ENCODE measurements at places on chromosomes 2 and 18.
A peak's percentile ranks its signal among the peaks of the same experiment; 100 is the strongest.

GRCh38 chr2:11073776-11074175 is 81.5 kb upstream of the SLC66A3 start:
- DNase-seq: no peak

GRCh38 chr18:65587491-65587890 is 163.3 kb upstream of the CDH7 start:
- DNase-seq: no peak

DNA sequence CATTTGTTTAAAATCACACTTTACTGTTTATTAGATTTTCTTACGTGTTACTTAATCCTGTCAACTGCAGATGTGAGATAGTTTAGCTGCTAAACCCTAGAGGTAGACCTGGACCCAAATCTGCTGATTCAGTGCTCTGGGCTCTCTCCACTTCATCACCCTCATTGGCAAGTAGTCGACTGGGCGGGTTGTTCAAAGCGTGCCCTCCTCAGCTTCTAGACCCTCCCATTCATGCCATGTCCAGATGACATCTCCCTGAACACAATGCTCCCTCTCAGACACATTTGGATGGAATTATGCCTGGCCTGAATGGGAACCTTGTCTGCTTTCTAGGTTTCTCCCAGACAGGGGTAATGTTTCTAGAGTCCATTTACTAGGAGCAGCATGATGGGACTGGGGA is 43.7 kb downstream of the RPIA start:
- no peak for DNase-seq

DNA sequence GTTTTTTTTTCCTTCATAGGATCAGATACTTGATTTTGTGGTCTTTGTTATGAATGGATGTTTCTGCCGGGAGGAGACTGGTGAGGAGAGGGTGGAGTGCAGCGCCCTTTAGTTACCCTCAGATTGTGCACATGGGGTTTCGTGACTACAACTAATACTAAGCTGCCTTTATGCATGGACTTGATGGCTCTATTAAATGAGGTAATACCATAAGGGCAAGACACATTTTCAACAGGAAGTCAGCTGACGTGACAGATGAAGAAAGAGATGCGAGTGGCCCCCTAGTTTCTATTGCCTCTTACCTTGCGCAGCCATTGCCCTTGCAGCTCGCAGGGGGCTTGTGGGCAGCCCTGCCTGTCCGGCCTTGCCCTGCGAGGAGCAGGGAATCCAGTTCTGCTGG is 24.4 kb downstream of the ZNF407 start:
- no peak for DNase-seq

DNA sequence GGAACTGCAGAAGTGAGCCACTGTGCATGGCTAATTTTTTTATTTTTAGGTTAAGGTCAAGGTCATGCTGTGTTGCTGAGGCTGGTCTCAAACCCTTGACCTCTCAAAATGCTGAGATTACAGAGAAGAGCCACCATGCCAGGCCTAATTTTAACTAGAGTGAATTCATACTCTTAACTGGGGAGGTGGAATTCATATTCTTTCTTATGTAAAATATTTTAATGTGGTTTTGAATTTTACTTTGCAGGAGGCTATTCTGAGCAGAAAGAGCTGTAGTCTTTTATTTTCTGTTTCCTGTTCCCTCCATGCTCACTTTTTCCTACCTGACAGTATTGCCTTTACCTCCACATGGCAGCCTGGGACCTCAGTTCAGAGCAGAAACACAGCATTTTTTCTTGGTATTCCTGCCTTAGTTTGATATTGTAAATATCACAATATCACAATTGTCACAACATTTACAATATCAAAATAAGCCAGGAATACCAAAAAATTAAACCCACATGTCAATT is 37.1 kb upstream of the CCNYL1 start:
- no peak for DNase-seq

DNA sequence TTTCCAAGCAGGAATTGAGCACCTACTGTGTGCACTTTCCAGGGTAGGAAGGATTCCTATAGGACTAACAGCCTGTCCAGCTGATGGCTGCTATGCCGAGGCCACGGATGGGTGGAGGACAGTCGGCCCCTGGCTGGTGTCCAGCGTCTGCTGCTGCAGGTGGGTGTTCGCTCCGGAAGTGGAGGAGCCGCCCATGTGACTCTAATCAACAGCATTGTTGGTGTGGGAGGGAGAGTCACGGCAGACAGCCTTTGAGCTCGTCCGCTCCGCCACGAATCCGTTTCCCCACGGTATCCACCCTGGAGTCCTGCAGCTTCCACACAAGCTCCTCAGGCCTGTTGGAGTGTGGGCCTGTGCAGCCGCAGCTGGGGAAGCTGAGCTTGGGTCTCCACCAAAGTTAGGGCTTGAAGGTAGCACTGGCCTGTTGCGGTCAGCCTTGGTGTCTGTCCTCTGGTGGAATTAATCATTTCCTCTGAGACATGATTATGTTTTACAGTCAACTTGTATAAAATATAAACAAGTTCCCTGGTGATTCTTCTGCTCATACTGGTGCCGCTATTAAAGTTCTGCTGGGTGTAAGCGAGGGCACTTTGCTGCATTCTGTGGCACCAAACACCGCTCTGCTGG is 185.9 kb upstream of the TPO start:
- DNase-seq: peak; percentile 40

- DNase-seq: no peak
Measured at GRCh38 chr2:60706021-60706420, 50.0 kb upstream of the PAPOLG start.

GRCh38 chr18:25422230-25422629 is 70.3 kb upstream of the ZNF521 start:
- DNase-seq: no peak

DNA sequence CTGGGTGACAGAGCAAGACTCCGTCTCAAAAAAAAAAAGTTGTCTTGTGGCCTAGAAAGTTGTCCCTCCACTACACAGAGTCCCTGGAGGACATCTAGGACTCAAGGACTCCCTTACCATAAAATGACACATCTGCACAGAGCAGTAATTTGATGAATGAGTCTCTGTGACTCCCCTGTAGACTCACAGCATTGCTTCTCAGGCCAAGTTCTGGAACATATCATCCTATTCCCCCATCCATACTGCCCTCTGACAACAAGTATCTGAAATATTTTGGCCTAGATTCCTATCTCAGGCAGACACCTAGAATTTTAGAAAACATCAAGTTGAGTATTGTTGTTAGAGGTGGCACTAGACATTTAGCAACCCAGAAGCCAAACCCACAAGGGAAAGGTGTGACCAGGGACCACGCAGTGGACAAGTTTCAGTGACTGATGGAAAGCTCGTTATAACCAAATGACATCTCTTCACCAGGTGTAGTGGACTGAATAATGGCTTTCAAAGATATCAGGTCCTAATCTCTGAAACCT is 97.9 kb upstream of the ATP8B1 start:
- DNase-seq: no peak

DNA sequence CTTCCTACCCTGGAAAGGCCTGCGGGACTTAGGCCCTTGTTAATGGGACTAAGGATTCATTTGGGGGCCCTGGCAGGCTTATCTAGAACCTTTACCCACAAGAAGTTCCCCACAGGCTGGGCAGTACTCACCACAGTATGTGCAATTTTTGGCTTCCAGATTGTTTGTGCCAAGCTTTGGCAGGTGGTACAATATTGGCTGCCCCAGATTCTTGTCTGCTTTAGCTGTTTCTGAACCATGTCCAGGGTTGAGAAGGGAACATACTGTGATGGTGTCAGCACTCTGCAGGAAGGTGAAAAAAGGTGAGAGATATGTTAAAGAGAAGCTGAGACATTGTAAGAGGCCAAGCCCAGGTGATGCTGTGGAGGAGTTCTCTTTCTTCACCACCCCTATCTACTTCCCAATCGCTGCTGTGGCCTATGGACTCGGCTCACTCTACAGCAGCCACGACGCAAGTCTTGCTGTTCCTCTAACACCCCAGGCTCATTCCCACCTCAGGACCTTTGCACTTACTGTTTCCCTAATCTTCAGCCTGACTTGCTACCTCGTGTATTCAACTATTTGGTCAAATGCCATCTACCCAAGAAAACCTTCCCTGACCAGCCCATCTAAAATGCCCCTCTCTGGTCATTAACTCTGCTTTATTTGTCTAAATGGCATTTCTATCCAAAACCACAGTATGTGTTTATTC is 9.2 kb downstream of the SLC4A5 start:
- no peak for DNase-seq

DNA sequence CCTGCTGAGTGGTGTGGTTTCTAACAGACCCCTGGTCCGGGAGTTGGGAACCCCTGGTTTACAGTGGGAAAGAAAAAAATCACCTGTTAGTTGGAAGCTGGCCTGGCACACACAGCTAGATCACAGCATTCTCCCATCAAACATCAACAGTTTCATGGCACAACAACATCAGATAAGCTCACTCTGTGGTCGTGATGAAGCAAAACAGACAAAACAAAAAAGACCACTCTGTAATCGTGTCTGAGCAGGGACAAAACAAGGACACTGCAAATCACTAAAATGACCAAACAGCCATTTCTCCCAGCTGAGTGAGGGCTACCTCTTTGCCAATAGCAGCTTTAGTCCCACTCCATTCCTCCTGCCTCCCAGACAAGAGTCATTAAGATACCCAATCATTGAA is 9.0 kb upstream of the IMPACT start:
- no peak for DNase-seq

- DNase-seq: no peak
Measured at GRCh38 chr2:223076573-223076972, 24.6 kb downstream of the KCNE4 start.

DNA sequence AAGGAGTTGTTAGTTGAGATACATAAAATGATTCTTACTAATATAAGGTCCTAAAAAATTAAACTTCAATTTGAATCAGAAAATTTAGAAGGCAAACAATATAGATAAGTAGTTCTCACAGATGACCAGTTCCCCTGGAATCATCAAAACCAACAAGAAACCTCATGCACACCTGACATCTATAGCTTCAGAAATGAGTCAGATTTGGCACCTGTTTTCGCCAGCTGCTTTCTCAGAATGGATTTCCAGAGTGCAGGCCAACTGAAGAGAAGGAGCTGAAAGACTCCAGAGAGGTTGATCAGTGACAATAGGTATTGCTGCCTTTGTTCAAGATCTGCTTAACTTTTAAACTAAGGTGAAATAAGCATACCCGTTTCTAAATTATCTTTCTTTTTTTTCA is 192.4 kb downstream of the RDH14 start:
- no peak for DNase-seq

DNA sequence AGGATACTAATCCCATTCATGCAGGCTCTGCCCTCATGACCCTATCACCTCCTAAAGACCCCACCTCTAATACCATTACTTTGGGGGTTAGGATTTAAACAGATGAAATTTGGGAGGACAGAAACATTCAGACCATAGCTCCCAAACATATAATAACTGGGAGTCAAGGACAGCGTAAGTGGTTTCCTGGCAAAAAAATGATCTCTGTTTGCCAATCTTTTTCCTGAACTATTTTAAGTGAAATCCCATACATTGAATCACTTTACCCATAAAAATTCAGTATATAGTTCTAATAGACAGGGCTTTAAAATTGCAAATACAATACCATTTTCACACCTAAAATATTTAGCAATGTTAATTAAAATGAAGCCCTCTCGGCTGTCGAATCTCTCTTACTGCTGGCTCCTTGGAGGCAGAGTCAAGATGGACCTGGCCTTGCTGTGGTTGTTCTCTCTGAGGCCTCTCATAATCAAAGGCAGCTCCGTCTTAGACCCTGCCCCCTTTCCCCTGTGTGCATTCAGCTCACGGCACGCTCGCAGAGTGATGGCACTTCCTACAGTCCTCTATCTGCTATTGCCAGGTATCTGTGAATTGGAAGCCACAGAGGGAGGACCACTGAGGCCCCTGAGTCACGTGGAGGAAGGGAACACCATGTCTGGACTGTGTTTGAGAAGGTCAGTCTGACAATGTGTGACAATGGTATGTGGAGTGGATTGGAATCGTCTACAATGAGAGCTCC is 132.3 kb downstream of the UXS1 start:
- no peak for DNase-seq

GRCh38 chr18:62505669-62506494 is 16.9 kb upstream of the ZCCHC2 start:
- no peak for DNase-seq

GRCh38 chr2:109126501-109126860 is 2.5 kb upstream of the SH3RF3 start:
- no peak for DNase-seq

DNA sequence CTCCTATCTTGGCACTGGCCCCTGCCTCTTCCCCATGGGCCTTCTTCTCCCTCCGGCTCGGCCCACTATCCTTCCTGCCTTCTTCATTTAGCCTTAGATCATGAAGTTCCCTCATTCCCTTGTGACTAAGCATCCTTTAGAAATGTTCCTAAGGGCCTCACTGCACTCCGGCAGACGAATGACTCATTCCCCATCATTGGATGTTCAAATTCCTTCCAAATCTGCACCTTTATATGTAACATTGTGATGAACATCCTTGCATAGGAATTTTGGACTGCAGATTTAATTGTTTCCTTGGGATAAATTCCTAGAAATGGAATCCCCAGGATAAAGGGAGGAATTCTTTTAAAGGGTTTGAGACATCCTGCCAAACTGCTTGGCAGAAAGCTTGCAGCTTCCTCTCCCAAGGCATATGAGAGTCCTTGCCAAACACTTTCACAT is 19.0 kb downstream of the CRACDL start:
- no peak for DNase-seq

- no peak for DNase-seq
Measured at GRCh38 chr2:132953771-132954170, 283.8 kb upstream of the LYPD1 start.

GRCh38 chr2:213763354-213763753 is 479.1 kb downstream of the SPAG16 start:
- no peak for DNase-seq

- DNase-seq: peak; percentile 45
Measured at GRCh38 chr2:206642075-206643025, at the start of gene FAM237A. FAM237A (plus strand) TSS chr2:206642487; CDS start chr2:206644237, 1,750 bp downstream.

GRCh38 chr2:229088966-229089700 is 182.0 kb downstream of the PID1 start:
- no peak for DNase-seq

DNA sequence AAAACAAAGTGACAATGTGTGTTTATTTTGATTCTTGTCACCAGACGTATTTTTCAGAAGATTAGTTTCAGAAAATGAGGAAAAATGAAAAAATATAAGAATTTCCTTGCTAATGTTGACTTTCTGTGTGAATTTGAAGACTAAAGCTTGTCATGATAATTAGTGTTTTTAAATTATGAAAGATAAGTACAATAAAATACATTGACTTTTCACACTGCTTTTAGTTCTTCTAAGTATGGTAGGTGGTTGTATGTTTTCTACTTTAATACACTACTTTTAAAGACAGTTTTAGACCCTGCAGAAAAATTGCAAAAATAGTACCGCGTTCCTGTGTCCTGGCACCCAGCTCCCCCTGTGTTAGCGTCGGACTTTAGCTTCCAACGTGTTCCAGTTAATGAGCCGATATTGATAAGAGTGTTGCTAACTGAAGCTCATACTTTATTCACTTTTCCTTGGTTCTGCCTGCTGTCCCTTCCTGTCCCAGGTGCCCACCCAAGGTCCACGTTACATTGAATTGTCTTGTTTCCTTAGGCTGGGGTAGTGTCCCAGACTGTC is 695 bp downstream of the RBFA start:
- DNase-seq: peak; percentile 17

GRCh38 chr18:66722671-66723070 is 118.8 kb upstream of the CDH19 start:
- no peak for DNase-seq

- no peak for DNase-seq
Measured at GRCh38 chr2:151475071-151475470, 65.4 kb downstream of the RIF1 start.

All from right kidney (tissue), 9 donors.